Effector memory CD8-positive, alpha-beta T cell (primary cell): ENCODE measurements at places on chromosomes 13 and 19.

DNA sequence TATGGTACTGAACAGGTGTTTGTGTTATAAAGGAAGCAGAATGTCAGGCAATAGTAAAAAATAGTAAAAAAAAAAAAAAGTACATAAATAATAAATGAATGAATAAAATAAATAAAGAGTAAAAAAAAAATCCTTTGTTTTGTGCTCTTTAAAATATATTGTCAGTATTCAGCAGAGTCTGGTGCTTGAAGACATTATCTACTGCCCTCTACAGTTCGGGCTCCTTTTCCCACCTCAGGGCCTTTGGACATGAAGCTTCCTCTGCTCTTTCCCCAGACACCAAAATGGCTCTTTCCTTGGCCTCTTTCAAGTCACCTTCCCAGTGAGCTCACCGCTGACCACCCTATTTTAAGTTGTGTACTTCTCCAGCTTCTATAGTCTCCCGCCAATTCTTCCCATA is 137.5 kb downstream of the TNFRSF19 start:
- DNase-seq: no peak

- DNase-seq: no peak
Observed at GRCh38 chr13:67515895-67516294, 285.8 kb upstream of the PCDH9 start.

GRCh38 chr19:42228641-42229040 is 8.5 kb downstream of the ZNF526 start:
- DNase-seq: no peak

DNA sequence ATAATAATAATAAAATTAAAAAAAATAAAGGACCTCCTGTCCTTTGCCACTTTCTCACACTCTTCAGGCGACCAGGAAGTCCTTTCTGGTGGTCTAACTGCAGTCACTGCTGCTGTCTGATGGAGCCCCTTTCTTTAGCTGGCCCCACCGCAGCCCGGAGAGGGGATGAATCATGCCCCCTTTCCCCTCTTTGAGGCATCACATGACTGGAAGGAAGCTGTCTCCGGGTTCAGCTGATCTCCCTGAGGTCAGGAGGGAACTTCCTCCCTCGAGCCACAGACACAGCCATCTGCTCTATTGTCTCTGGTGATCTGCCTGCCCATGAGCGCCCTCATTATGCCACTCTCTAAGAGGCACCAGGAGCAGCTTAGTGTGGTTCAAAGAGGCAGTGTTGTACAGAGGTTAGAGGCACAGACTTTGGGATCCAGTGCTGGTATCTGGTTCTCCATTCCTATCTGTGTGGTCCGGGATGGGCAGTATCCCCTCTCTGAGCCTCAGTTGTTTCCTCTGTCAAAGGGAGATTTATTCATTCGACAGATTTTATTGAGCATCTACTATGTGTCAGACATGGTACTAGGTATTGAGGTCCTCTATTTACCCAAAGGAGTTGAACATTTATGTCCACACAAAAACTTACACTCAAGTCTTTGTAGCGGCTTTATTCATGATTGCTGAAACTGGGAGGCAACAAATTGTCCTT is 30.0 kb downstream of the VAV1 start:
- peak; percentile 60 for DNase-seq

DNA sequence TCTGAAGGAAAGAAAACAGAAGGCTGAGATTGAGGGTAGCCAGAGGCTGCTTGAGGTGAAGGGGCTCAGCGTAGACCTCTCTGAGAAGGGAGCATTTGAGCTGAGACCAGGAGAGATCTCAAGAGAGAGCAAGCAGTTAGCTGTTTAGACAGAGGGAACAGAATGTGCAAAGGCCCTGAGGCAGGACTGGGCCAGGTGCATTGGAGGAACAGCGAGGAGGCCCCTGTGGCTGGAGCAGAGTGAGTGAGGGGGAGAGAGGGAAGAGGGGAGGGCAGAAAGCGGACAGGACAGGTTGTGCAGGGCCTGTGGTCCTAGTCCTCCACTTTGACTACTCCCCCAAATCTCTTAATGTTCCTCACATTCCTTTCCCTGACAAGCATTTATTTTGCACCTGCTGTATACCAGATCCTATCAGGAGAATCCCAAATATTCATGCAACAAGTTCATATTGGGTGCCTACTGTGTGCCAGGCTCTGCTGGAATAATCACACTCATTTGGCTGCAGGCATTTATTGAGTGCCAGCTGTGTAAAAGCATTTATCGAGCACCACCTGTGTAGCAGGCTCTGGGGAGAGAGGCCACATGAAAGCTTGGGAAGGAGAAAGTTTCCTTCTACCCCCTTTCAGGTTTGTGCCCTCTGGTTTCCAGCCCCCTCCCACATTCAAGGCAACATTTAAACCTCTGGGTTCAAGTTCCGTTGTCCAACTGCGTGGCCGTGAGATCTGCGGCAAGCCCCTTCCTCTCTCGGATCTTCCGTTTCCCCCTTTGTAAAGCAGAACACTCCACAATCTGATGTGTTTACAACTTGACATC is 36.5 kb downstream of the NFIC start:
- DNase-seq: no peak

GRCh38 chr13:82136880-82137279 is 1745.4 kb downstream of the SLITRK1 start:
- DNase-seq: no peak

GRCh38 chr19:6216996-6217751 is 62.6 kb downstream of the MLLT1 start:
- no peak for DNase-seq

GRCh38 chr13:50268500-50268899 is 253.3 kb downstream of the KCNRG start:
- DNase-seq: no peak

- no peak for DNase-seq
Observed at GRCh38 chr13:67299072-67299635, 69.0 kb upstream of the PCDH9 start.

GRCh38 chr19:50043967-50044366 is 18.2 kb downstream of the ZNF473 start:
- no peak for DNase-seq

- no peak for DNase-seq
Observed at GRCh38 chr19:13282486-13283065, 132.4 kb downstream of the IER2 start.

GRCh38 chr19:43739439-43740235 is 15.1 kb downstream of the SMG9 start:
- DNase-seq: no peak

GRCh38 chr19:47493378-47494210 is 9.6 kb upstream of the KPTN start:
- DNase-seq: no peak

GRCh38 chr13:67148161-67148571 is 82.0 kb downstream of the PCDH9 start:
- DNase-seq: no peak

DNA sequence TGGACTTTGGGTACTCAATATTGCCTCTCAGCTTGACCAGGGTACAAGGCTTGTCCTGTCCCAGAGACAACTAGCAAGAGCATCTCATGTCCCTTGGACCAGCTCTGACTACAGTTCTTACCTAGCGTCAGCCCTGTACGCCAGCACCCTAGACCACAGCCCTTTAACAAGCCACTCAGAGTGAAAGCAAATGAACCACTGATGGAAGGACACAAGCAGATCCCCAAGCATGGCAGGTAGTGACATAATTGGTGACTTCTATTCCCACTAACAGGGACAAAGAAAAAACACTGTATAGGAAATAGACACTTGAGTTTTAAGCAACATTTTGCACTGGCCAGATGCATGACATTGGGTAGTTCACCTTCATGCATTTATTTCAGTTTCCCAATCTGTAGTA is 8.8 kb upstream of the LRCH1 start:
- no peak for DNase-seq

- DNase-seq: no peak
Observed at GRCh38 chr19:18850471-18851375, 19.0 kb downstream of the UPF1 start.

DNA sequence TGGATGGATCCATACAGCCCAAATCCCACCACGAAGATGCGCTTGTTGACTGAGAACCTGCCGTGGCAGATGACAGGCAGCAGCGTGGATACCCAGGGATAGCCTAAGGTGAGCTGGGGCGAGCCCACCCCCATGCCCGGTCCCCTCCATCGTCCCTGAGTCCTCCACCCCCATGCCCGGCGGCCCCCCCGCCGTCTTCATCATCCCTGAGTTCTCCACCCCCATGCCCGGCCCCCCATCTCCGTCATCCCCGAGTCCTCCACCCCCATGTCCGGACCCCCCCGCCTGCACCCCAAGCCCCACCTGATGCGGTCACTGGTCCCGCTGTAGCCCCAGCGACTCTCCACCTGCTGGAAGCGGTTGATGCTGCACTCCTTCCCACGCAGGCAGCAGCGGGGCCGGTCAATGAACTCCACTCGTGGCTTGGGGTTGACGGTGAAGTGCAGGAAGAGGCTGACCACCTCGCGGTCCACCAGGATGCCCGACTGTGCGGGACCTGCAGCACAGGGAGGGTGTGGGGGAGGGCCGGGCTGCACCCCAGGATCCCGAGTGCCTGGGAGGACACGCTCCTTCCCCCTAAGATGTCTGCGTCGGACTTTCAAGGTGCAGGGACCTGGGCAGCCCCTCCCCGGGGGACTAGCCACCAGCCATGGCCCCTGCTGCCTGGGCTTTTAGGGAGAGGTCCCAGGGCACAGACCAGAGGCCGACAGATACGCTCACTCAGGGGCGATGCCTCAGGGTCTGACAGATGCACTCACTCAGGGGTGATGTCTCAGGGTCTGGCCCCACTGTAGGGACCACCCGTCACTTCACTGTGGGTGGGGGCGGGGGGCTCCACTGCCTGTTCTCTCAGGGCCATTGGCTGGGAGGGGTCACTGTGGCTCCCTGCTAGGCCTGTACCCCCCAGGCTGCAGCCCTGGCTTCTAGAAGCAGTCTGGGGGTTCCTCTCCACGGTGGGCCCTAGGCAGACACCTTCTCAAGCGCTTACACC is 28.0 kb downstream of the BTBD2 start:
- no peak for DNase-seq

- DNase-seq: no peak
Observed at GRCh38 chr13:77696879-77697216, 639 bp upstream of the SLAIN1 start.

DNA sequence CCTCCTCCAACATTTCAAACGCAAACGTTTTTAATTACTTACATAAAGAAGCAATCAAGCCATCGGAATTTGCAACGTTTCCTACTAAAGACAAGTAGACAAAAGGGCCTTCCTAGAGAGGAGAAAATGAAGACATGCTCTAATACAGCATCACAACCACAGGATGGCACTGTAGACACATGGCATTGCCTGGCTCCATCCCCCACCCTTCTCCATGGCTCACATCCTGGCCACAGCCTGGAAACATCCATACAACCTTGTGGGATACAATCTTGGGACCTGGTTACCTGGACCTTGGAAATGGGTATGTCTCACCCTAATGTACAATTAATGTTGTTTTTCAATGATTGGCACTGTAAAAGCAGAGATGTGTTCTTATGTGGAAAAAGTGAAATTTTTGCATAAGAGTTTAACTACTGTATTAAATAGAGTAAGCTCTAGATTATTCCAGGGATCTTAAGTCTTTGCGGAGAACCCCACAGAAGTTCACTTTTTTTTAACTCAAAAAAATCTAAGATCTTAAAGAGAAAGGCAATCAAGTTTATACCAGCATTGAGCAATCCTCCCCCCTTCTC is 21.5 kb downstream of the EBPL start:
- DNase-seq: no peak
